G401 (cell line): ENCODE measurements at places on chromosomes 7 and 10. TPM values are rescaled to one million over a fixed set of nuclear protein-coding genes. Genes with fewer than 3 reads are reported as not detected.

Gene ANKRD1
- 2.3 TPM in 2 replicates for total RNA-seq

Gene PTN
- total RNA-seq: not detected in 2 replicates

Gene PNLIP
- total RNA-seq: not detected in 2 replicates

Gene HOXA3
- total RNA-seq: 2.2 TPM in 1 of 2 replicates, not detected in the other

Gene PDE6C
- total RNA-seq: not detected in 2 replicates

Gene TMEM130
- total RNA-seq: 3.9 and 18.1 TPM in 2 replicates

Gene MACC1
- not detected in 2 replicates for total RNA-seq

Gene VAX1
- not detected in 2 replicates for total RNA-seq

Gene LRRC4
- total RNA-seq: 0.10 and 0.12 TPM in 2 replicates

- DNase-seq: no peak
These were observed 28.6 kb downstream of the KCNH2 start for GRCh38 chr7:150949564-150949963.

DNA sequence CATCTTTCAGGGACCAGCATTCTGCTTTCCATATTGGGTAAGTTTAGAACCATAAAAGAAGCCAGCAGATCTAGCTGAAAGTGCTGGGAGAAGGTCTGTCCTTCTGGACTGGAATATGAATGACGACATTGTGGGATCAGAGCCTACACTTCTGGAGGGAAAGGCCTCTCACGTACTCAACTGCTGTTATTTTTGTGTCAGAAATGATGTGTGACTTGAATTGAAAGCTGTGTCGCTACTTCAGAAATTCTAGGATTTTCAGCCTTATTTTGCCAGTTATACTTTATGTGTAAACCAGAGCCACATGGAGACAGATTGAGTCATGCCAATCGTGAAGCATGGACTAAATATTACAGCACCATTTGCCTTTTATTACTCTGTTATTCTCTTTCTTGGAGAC is 231.0 kb downstream of the KIAA1217 start:
- no peak for DNase-seq

DNA sequence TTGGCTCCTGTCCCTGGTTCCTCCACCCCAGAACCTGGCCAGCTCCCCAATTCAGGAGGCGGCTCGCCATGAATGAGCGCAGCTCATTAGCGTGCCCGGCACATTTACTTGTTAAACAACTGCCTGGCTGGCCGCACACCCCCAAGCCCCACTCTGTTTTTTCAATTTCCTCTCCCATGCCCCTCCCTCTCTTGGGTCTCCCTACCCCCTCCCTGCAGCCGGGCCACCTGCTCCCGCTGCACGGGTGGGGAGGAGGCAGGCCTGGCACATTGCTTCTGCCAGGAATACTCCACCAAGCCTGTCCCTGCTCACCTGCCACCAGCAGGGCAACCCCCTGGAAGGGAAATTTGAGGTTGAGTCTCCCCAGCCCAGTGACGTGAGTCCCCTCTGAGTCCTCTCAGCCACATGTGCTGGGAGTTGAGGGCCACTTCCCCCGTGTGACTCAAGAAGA is 2.5 kb upstream of the SLIT1 start:
- DNase-seq: peak; percentile 58

GRCh38 chr10:110279407-110279986 is 25.2 kb downstream of the SMNDC1 start:
- DNase-seq: peak; percentile 88

GRCh38 chr10:129842031-129842430 is 122.0 kb downstream of the EBF3 start:
- DNase-seq: no peak

DNA sequence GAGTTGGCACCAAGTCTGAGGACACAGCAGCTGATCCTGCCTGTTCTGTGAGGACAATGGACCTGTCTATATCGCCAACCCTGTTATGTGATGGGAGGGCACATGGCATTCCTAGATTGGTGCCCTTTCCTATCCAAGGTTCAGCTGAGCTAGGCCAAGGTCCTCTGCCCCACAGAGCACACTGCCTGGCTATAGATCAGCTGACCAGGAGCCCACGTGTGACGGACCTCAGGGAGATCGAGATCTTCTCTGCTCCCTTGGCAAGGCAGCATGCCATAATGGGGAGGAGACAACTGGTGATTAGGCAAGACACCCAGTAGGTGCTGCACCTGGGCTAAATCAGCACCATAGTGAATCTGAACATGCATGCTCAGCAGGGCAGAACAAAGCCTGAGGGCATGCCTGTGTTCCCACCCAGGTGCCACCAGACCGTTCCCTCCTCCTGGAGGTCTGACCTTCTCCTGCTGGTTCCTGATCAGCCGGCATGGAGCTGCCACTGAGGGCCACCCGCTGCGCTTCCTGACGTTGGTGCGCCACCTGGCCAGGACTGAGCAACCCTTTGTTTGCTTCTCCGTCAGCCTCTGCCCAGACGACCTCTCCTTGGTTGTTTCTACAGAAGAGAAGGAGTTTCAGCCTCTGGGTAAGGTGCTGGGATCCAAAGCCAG is 93.7 kb downstream of the WDFY4 start:
- DNase-seq: no peak

DNA sequence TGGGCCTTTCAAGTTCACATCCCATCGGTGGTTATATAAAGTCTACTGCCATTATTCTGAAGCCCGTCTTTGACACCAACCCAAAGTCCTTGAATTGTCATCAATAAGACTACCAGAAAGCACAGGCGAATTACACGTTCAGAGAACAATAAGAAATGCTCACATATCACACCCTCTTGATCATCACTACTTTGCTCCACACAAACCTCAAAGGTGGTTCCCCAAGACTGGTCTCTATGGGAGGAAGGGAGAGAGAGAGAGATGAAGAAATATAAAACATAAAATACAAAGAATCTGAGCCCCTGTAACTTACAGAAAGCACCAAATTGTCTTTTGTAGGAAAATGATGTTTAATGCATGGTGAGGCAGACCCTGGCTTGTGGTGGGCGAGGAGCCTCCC is 4.4 kb downstream of the HIPK2 start:
- DNase-seq: no peak

GRCh38 chr10:132434405-132435005 is 37.5 kb downstream of the PWWP2B start:
- no peak for DNase-seq

DNA sequence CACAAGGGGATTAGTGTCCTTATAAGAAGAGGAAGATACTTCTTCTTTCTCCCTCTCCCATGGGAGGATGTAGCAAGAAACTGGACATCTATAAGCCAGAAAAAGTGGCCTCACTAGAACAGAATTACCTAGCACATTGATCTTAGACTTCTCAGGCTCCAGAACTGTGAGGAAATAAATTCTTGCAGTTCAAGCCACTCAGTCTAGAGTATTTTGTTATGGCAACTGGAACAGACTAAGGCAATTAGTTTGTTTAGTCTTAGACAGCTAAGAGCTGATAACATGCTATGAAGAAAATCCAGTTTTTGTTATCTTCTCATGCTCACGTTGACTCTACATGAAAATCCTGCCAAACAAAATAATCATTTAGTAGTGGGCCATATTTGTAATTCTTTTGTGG is 627.6 kb upstream of the PHF14 start:
- no peak for DNase-seq

- DNase-seq: no peak
These were observed 77.2 kb upstream of the PLXNA4 start for GRCh38 chr7:132653366-132653930.

- DNase-seq: no peak
These were observed at the start of gene TBXAS1 for GRCh38 chr7:139829025-139829774. TSS of gene TBXAS1 (plus strand) at chr7:139829264. CDS start at chr7:139829391, 127 bp downstream.

- no peak for DNase-seq
These were observed 1.7 kb upstream of the MCU start for GRCh38 chr10:72690071-72690755.

- DNase-seq: no peak
These were observed 252.1 kb upstream of the INHBA start for GRCh38 chr7:41954976-41955375.

GRCh38 chr10:76972541-76972940 is 665.1 kb downstream of the KCNMA1 start:
- no peak for DNase-seq
